ENCODE measurements at places on chromosomes 4 and X. TPM values are rescaled to one million over a fixed set of nuclear protein-coding genes. Genes with fewer than 3 reads are reported as not detected.

DNA sequence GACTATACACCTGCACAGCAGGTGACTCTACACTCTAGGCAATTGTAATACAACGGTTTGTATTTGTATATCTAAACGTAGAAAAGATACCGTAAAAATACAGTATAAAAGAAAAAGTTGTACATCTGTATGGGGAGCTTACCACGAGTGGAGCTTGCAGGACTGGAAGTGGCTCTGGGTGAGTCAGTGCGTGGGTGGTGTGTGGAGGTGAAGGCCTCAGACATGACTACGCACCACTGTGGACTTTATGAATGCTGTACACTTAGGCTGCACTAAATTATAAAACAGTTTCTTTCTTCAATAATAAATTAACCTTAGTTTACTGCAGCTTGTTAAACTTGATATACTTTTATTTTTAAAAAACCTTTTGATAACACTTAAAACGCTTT, 85.0 kb upstream of the FAT1 start:
- no peak for DNase-seq

GRCh38 chr4:106126062-106126461, 189.9 kb downstream of the TBCK start:
- no peak for DNase-seq

DNA sequence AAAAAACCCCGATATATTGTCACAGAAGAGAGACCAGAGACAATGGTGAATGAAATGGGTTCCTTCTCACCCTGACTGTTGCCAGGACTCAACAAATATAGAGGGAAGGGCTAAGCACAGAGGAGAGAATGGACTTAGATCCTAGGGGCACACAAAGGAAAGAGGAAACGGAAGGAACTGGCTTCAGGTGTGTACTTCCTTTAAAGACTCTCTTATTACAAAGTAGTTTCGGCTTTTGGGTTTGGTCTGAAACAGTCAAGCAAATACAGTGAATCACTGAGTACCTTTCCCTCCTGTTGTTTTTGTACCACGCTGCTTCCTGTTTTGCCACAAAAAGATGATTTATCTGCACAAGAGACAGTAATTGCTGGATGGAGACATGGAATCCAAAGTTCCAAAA, 46.1 kb upstream of the S100G start:
- DNase-seq = no peak

DNA sequence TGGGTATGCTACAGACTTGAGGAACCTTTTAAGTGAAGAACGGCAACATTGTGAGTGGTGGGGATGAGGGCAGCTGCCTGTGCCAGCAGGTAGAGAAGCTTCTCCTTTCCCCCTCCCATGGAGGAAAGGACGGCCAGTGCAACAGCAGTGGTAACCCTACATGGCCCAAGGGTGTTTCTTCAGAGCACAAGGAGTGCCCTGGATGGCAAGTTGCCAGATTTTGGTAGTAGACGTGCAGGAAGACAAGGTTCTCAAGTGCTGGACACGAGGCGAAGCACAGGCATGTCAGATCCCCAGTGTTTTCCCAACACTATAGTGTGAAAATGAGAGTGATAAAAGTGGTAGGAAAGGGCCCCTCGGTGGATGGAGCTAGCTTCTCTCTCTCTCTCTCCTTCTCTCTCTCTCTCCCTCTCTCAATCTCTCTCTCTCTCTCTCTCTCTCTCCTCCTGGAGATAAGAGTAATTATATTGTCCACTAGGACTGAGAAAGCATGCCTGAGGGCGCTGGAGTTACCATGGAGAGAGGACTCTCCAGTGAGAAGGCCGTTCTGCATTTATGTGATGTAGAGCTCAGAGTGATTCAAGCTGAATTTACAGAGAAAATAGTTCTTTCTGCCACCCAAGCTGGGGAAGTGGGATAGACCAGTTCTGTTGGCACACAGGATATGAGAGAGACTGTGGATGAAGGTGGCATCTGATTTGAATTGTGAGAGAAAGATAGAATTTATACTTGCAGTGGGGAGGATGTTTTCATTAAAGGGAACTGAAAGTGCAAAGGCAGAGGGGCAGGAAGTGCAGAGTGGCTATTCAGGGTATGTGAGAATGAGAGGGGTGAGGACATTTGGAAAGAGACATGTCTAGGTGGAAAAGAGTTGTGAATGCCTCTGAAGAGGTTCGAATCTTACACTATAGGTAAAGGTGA, 25.7 kb upstream of the TRPC3 start:
- DNase-seq = no peak

SPANXA2 gene
- total RNA-seq = not detected

DNA sequence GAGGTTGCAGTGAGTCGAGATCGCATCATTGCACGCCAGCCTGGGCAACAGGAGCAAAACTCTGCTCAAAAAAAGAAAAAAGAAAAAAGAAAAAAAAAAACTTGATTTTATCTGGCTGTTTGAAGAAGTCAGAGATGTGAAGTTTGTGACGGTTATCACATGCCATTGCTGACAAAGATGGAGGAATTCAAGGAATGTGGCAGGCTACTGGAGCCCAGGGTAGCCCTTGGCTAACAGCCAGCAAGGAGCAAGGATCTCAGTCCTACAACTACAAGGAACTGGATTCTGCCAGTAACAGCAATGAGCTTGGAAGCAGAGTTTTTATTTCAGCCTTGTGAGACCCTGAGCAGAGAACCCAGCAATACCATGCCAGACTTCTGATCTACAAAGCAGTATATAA, 24.3 kb upstream of the TET2 start:
- DNase-seq = no peak

NFKB1 gene
- total RNA-seq = 7.0 TPM

DNA sequence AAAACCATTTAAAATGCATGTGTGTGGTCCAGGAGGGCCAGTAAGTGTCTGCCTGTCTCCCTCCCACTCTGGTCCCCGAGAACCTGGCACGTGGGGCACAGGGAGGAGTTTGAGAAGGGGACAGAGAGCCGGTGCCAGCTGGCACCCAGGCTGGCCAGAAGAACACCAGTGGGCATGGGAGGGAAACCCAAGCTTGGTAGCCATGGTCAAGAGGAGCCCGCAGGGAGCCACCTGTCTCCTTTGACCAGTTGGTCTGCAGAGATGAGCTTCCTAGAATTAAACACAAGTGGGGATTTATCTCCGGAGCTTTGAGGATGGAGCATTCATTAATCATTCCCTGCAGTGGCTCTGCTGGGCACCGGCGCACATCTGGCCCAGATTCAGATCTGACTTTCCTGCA, 41.6 kb downstream of the HMX1 start:
- DNase-seq = no peak

DNA sequence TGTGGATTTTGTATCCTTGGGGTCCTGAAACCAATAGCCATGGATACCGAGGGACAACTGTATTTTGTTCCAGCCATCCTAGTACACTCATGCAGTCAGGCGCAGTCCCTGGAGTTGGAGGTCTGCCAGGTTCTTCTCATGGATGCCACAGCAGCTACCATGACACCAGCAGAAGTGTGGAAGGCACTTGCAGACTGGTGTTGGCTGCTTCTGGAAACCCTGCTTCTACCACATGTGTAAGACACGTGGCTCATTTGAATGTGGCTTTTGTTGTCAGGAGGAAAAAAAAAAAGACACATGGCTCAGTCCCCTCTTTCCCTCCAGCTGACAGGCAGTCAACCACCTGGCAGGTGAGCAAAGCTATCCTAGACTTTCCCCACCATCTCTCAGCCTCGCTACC, 19.4 kb downstream of the DRD5 start:
- no peak for DNase-seq

GRCh38 chr4:113979148-113979904, at the start of gene ARSJ:
Gene ARSJ, minus strand, starts transcription at chr4:113979647. Its CDS starts 813 bp downstream, at chr4:113978834.
- DNase-seq = peak; percentile 31

- no peak for DNase-seq
Observed at GRCh38 chr4:48939785-48940184, 33.2 kb upstream of the OCIAD2 start.

DNA sequence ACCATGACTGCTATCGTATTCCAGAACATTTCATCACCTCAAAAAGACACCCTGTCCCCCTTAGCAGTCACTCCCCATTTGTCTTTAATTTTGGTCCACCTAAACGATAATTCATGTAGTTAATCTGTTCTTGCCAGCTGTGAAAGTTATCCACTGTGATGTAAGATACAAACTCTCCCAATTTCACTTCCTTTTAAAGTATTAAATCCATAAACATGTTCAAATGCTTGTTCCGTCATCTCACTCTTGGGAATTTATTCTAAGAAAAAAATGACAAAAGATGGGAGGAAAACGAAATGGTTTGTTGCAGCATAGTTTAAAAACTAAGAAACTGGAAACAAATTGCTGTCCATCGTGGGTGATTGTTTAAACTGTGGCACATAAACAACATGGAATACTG, 53.7 kb upstream of the IRF2 start:
- no peak for DNase-seq

DNA sequence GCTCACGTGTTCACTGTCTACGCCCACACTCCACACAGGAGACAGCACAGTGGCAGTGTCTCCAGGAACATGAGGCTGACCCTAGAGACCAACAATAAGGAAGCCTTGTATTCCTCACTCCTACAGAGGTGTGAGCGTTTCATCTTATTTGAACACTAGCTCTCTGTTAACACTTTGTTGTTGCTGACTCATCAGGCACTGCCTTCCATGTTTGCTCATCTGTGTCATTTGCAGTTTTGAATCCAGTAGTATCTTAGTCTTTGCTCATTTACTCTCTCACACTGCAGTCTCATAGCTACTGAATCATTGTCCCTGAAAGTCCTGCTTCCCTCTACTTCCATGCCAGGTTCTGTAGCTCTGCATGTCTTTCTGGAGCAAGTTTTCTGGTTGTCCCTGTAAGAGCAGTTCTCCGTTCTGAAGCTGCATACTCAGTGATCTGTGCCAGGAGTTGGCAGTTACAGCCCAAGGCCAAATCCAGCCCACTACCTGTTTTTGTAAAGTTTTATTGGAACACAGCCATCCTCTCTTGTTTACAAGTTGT, 80.3 kb upstream of the DCLK2 start:
- peak; percentile 17 for DNase-seq

ZNF81 gene
- total RNA-seq = 13.7 TPM

GRCh38 chrX:17052793-17053192, 106.3 kb downstream of the REPS2 start:
- DNase-seq = no peak

DNA sequence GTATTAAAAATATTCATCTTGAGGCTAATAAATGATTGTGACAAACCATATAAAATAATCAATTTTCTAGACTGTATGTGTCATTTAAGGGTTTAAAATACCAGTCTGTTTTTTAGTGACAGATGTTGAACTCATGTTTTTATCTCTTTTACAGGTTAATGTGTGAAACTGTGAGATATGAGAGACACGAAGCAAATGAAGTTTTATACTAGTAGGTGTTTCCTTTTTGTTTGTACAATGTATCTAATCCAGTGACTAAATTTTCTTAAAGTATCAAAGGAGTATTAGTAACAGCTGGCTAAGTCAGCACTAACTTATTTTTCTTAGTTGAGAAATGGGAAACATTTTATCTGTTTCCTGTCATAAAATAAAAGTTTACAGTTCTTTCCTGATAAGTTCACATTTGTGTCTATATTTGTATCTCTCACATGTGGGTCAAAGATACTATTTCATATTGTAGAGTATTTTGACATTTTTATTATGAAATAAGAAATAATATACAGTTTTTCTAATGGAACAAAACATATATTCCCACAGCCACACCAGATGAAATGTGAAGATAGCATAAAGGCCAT, 90.3 kb downstream of the RAPGEF2 start:
- no peak for DNase-seq

HSFX2 gene
- 2.0 TPM for total RNA-seq

- peak; percentile 14 for DNase-seq
Observed at GRCh38 chr4:157674699-157675098, 454.2 kb downstream of the GRIA2 start.

GYPA gene
- 5.8 TPM for total RNA-seq

AWAT2 gene
- not detected for total RNA-seq

GRCh38 chrX:18426004-18426320, 554 bp downstream of the CDKL5 start:
- DNase-seq = no peak

MAGEA3 gene
- not detected for total RNA-seq

SLC6A14 gene
- not detected for total RNA-seq

GRCh38 chr4:185992585-185992984, 76.4 kb upstream of the TLR3 start:
- no peak for DNase-seq

PNMA6A gene
- total RNA-seq = 18.1 TPM

- no peak for DNase-seq
Observed at GRCh38 chr4:76659103-76659490, 224.1 kb downstream of the SHROOM3 start.

PNMA5 gene
- 3.0 TPM for total RNA-seq

DNA sequence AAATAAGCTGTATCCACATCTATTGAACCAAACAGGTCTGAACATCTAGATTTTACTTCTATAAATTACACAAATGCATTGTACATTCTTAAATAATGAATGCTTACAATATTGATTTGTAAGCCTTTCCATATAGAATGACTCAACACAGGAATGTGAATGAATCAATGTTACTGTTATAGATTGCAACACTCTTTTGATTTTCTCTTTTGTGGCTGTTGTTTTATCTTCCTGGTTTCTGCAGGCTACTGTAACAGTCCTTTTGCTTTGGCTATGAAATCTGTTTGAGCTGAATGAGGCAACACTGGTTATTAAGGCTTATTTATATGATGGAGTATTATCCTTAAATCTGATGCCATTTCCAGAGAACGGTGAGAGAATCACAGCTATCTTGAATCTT, 49.5 kb downstream of the GPR50 start:
- DNase-seq = no peak

- no peak for DNase-seq
Observed at GRCh38 chr4:163878336-163879121, 384.0 kb downstream of the TMA16 start.

DNA sequence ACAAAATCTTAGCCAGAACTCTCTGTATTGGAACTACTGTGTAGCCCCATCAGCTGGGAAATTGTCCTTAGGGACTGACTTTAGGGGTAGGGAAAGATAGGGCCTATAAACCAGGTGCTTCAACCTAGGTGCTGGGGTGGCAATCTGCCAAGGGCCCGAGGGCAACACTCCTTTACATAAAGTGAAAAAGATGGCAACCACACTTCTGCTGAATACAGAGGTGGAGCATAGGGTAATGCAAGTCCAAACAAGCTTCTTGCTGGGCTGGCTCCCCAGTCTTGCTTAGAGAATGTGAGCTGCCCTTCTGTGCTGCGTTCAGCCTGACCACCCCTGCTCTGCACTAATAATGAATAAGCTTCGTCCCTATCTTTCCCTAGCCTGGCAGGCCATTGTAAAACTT, 9.8 kb downstream of the ZBTB33 start:
- DNase-seq = no peak

DNA sequence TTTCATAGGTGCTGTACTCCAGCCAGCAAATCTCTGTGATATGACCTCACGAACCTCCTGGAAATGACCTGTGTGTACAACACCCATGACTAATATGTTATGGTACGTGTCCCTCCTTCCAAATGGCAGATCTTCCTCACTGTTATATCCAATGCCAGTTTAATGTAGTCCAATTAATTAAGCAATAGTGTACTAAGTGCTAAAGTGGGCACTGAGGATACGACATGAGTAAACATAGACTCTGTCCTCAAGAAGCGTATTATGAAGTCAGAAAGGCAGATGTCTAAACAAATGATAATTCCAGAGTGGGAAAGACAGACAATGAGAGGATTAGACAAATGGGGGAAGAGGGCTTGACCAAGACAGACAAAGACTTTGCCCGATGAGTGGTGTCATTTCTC, 33.9 kb downstream of the GPRIN3 start:
- DNase-seq = no peak

SAGE1 gene
- not detected for total RNA-seq

- DNase-seq = no peak
Observed at GRCh38 chr4:39367166-39367565, 1.0 kb upstream of the RFC1 start.

CXCL8 gene
- total RNA-seq = 5.1 TPM

KIAA1210 gene
- under 0.01 TPM for total RNA-seq

GRCh38 chrX:70488856-70489255, 44.2 kb downstream of the DLG3 start:
- DNase-seq = no peak

CLDN34 gene
- total RNA-seq = 0.62 TPM
